ENCODE measurements at places on chromosomes 5 and 9. TPM values are rescaled to one million over a fixed set of nuclear protein-coding genes. Genes with fewer than 3 reads are reported as not detected.

DNA sequence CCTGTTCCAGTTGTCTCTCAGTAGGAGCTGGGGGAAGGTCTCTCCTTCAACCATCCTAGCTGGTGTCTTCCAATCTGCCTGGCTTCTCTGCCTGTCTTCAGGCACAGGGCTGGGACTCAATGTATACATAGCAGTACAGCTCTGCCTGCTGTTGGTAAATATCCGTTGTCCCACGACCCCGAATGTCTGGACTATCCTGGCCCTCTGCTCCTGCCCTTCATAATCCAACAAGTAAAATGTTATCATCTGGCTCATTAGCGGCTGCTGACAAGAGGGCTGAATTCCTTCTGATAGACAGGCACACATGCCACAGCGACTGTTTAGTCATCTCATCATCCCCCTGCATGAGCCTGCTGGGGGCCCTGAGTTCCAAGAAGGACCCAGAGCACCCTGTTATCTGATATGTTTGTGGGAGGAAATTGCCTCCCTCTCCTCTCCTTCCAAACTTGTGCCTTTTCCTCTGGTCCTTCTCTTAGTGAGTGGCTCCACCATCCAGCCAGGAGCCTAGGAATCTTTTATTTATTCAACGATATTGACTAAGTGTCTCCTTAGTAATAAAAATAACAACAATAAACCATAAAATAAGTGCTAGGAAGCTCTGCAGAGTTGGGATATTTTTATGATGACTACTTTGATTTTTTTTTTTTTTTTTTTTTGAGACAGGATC is 29.5 kb upstream of the TGFBR1 start:
- DNase-seq: no peak
- H3K36me3 ChIP-seq: no peaks in the 10 kb centered on the region
- H3K27me3 ChIP-seq: no peaks in the 10 kb centered on the region
- no peak overlapping the region for H3K4me3 ChIP-seq

GRCh38 chr9:20333991-20334390 is 288.3 kb downstream of the MLLT3 start:
- H3K27me3 ChIP-seq: peaks cover 4% of the 10 kb centered on the region
- no peak for DNase-seq
- H3K4me3 ChIP-seq: no peak overlapping the region

DNA sequence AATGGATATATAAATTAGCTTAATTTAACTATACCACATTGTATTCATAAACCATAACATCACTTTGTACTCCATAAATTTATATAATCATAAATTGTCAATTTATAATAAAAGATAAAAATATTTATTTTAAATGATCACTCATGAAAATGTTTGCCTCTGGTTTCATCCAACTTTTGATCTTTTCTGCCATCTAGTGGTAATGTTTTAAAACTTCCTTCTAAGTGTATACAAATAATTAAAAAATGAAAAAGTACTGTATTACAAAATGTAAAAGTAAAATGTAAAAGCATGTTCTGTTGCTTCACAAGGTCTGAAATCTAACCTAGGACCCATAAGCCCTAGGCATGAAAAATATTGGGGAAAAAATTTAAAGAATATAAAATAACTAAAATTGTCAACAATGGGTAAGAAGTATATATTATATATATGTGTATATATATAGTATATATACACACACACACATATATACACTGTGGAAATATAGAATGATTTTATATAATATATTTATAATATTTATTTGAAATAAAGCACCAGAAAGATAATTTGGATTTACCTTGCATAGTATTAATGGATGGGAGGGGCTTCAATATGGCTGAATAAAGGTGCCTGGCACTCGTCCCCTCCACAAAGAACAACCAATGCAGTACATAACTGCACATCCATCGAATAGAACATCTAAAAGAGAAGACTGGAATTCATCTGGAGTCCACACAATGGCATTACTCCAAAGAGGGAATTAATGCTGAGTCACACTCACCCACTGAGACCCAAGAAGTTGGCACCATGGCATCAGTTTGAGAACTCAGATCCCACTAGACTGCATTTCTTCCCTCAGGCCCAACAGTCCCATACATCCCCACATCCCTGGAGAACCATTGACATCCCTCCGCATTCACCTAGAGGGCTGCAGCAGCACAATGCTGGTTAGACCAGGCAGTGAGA is 32.5 kb downstream of the ANXA1 start:
- no peaks in the 10 kb centered on the region for H3K36me3 ChIP-seq
- H3K27ac ChIP-seq: no peak overlapping the region
- DNase-seq: no peak
- H3K27me3 ChIP-seq: no peaks in the 10 kb centered on the region

The TTLL11 gene
- total RNA-seq: 4.6 TPM

The CAMK2A gene
- 0.38 TPM for total RNA-seq
